Retinal pigment epithelial cell (primary cell): ENCODE measurements at places on chromosomes 2 and 18.

- DNase-seq: no peak
These were observed 499.4 kb downstream of the GALR1 start for GRCh38 chr18:77749089-77749488.

GRCh38 chr2:5938566-5938896 is 246.3 kb downstream of the SOX11 start:
- DNase-seq: no peak

- no peak for DNase-seq
These were observed 113.1 kb upstream of the RAB12 start for GRCh38 chr18:8496186-8496585.

DNA sequence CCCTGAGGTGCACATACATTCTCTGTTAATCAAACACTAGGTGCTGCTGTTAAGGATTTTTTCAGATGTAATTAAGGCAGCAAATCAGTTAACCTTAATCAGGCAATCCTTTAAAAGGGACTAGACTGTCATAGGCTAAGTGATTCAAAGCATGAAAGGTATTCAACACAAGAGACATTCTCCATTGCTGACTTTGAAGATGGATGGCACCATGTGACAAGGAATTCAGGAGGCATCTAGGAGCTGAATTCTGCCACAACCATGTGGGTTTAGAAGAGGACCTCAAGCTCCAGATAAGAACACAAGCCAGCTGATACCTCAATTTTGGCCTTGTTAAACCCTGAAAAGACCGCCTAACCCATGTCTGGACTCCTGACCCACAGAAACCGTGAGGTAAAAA is 84.0 kb downstream of the SMAD2 start:
- DNase-seq: no peak

DNA sequence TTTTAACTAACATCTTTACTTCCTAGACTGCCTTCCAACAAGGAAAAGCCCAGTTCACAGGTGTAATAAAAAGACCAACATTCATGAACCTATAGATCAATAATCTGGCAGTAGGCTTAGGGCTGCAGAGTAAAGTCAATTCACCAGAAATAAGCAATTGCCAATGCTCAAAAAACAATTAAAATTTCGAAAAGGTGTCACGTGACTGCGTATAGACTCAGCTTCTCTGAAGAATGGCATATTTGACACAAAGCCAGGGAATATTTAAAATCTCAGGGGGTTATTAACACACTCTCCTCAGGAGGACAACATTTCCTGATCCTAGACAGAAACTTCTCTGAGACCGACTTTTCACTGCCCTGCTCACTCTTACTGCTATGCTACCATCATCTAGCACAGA is 245.2 kb upstream of the LRATD1 start:
- no peak for DNase-seq

DNA sequence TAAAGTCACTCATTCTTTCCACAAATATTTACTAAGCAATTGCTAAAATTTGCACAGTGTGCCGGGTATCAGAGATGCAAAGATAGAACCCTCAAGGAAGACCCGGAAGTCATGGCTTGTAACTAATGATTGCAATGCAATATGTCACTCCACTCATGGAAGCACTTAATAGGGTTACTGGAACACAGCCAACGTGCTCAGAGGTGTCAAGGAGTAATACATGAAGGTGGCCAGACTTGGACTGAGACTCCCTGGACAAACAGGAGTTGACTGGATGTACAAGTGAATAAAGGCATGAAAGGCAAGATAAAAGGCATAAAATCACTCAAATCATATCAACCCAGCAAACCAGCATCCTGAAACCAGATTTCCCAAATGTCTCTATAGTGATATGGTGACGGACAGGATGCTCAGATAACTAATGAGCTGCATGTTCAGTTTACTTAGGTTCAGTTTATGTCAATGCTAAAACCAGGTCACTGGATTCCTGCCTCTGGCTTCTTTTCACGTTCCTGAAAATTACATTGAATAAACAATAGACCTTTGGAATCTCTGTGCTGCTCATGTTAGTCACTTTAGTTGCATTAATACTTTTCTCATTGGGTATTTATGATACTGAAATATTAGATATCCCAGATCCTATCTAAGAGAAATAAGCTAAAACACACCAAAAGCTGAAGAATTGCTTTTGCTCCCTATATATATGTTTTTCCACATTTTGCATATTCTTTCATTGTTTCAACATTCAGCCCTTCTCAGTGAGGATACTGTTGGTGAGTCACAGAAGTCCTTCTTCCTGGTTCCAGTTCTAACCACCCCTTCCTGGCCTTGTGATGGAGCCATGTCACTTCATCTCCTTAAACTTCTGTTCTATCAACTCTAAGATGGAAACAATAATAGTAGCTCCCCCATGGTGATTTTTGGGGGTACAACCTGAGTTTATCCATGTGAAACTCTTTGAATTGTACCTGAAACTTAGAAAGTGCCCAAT is 688.9 kb upstream of the ID2 start:
- DNase-seq: no peak

DNA sequence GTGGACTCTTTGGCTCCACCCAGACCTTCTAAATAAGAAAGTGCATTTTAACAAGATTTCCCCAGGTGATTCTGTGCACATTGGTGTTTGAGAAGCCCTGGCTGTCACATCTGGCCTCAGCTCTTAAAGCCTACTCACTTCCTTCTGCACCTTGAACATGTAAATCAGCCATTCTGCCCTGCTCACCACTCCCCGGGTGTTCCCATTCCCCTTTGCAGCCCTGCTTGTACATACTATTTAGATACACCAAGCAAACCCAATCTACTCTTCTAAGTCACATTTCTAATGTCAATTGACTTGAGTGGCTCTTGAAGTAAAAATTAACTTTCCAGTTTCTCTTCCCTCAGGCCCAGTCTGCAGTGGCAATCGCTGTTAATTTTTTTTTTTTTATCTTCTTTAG is 13.1 kb upstream of the SCN1A start:
- DNase-seq: no peak

- no peak for DNase-seq
These were observed 100.2 kb upstream of the SNTG2 start for GRCh38 chr2:850429-850828.

- DNase-seq: no peak
These were observed 319.4 kb upstream of the RBMS1 start for GRCh38 chr2:160812830-160813505.

DNA sequence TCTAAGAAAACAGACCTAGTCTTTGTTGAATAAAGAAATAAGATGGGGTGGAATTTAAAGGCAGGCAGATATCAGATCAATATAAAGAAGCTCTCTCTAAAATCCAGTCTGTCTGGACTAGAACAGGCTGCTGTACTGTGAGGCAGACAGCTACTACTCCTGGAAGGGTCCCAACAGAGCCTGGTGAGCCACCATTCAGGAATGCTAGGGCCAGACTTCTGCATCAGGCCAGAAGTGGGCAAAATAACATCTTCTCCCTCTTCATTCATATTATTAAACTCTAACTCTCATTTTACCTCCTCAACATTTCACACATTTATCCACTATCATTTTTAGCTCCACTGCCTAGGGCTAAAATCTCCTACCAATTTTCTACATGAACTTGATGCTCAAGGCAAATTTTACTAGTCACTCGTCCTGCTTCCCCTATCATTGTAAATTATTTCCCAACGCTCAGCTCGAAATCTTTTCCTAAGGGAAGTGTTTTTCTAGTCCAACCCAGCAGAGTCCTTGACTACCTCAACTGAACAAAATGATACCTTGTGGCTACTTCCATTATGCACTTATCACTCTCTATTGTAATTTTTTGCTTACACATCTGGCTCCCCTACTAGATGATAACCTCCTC is 45.2 kb upstream of the GLS start:
- no peak for DNase-seq

- no peak for DNase-seq
These were observed 171.0 kb downstream of the SLC4A3 start for GRCh38 chr2:219798430-219798829.

GRCh38 chr2:157805519-157805918 is 70.6 kb downstream of the ACVR1 start:
- DNase-seq: no peak

GRCh38 chr18:48116873-48117630 is 186.6 kb upstream of the SMAD2 start:
- DNase-seq: no peak

- no peak for DNase-seq
These were observed 133.7 kb downstream of the GALNT3 start for GRCh38 chr2:165660361-165660760.

DNA sequence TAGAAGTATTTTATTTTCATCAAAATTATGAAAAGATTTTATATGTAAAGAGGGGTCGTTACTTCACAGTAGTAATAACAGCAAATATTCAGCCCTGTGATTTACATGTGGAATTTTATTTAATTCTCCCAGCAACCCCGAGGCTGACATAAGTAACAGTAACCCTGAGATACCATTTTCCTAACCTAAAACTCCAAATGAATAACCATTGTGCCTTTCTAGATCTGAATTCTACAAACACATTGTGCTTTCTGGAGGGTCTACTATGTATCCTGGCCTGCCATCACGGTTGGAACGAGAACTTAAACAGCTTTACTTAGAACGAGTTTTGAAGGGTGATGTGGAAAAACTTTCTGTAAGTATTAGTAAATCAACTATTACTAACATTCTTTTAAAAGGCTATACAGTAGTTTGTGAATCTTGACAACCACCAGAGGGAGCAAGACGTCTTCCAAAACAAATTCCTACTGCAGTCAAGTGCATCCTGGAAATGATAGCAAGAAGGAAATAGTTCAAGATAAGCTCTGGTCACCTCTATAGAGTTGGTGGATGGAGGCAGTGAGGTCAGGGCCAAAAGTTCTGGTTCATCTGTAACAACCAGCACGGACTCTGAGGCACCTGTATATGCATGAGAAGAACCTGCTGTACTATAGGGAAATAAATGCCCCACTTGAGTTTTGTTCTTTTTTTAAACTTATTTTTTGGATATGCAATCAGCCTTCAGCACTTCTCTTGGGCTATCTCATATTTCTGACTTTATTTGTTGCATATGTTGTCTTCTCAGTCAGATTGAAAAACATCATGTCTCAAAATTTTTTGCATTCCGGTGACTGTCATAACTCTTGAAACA is 37.4 kb downstream of the ACTR2 start:
- peak; percentile 60 for DNase-seq

- no peak for DNase-seq
These were observed 567 bp downstream of the VWA3B start for GRCh38 chr2:98087447-98088020.

GRCh38 chr2:237033536-237034060 is 52.1 kb upstream of the COPS8 start:
- no peak for DNase-seq

DNA sequence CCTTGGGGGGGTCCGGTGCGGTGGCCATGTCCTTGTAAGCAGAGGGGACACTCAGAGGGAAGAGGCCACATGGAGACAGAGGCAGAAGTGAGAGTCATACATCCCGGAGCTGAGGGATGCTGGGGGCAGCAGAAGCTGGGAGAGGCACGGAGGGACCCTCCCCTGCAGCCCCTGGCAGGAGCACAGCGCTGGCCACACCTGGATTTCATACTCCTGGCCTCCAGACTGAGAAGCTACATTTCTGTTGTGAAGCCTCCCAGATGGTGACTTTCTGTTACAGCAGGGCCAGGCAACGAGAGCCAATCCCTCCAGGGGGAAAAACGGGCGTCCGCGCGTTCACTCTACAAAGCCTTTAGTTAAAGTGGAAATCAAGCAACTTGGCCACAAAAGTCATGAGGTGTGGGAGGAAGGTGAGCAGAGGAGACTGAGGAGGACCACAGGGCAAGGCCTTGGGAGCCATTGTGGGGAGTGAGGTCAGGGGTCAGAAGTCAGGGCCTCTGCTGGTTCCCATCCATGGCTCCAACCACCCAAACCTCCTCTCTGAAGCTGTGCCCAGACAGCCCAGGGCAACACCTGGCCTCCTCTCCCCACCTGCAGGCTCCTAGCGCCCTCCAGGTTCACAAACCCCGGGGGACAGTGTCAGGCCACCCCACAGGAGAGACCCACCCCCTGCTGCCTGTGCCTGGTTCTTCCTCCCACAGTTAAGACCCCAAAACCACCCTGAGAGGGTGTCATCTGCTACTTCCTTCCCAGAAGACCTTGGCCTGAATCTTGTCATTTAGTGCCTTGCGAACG is 4.5 kb upstream of the MBP start:
- DNase-seq: no peak

GRCh38 chr2:156110890-156111289 is 221.6 kb downstream of the NR4A2 start:
- DNase-seq: no peak

DNA sequence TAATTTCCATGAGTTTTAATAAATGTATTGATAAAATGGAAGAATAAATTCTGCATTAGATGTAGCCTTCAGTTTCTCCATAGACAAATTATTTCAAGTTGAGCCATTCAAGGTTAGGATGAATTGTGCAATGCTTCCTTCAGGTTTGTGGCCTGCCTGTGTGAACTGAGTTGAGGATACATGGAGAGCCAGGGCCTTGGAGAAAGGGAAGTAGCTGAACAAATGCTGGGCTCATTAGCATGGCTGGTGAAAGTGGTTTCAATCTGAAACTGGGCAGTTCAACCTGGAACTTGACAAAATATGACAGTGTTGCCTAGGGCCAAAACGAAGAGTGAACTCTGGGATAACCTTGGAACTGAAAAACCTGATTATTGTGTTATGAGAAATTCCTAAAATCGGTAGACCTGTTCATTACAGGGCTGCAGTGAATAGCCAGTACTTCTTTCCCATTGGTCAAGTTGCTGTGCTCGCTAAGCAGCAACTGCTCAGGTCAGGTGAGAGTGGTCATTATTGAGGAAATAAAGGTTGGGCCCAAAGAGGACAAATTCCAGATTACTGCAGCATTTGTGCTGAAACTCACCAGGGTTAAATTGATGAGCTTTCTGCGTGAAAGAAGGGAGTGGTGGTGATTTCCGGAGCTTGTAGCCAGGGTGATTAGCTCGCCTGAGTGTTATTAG is 12.7 kb downstream of the INPP1 start:
- no peak for DNase-seq

DNA sequence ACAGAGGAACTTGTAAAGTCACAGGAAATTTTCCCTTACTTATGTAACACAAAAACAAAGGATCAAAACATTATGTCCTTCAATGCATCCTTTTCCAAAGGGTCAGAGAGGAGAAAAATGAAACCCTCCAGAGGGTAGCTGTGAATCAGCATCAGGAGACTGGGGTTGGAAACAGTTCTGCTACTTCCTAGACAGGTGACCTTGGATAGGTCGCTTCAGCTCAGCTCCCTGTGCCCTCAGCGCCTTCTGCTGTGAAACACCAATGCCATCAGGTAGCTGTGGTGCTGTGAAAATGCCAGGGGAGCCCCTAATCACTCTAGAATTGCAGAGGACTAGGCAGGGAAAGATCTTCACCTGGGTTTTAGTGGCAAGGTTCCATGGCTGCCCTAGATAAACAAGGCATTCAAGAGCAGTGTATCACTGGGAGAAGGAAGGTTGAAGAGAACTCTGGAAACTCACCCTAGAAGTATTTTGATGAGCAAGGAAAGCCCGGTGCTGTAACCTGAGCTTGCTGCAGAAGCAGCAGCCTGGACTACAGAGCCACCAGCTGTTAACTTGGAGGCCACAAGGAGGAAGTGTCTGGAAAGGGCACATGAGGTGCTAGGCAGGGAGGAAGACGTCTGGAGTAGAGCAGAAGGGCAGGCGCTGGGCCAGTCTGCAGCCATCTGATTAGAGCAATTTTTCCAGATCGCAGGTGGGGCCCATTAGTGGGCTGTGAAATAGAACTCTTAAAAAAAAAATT is 100.7 kb upstream of the MCFD2 start:
- no peak for DNase-seq
